Pons (tissue), 1 donor: ENCODE measurements at places on chromosomes 6 and 20.

- DNase-seq: no peak
Observed at GRCh38 chr20:62354811-62355341, 12.2 kb downstream of the LAMA5 start.

- peak; percentile 76 for DNase-seq
Observed at GRCh38 chr6:52305948-52306767, 21.6 kb upstream of the MCM3 start.

- DNase-seq: peak; percentile 23
Observed at GRCh38 chr6:125510405-125510804, 208.6 kb upstream of the HDDC2 start.

GRCh38 chr6:15705981-15706380 is 43.2 kb upstream of the DTNBP1 start:
- DNase-seq: no peak

- DNase-seq: no peak
Observed at GRCh38 chr20:22909436-22909835, 125.7 kb upstream of the SSTR4 start.

- no peak for DNase-seq
Observed at GRCh38 chr6:2986722-2987221, 12.9 kb upstream of the NQO2 start.

GRCh38 chr20:51363378-51363777 is 179.1 kb downstream of the NFATC2 start:
- no peak for DNase-seq

DNA sequence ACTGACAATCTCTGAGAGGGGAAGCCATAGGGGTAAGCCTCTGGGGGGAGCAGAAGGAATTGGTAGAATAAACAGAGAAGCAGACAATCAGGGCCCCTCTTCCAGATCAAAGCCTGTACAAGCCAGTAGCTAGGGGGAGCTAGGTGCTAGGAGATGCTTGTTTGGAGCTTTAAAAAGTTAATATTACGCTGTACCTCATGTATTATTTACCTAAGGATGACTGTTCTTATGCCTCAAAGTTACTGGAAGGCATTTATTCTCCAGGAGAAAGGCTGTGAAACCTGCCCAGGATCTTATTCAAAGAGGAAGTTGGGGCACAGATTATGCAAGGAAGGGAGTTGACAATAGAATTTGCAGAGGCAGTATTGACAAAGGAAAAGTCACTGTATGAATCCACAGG is 111.8 kb upstream of the SLC35F1 start:
- no peak for DNase-seq

- no peak for DNase-seq
Observed at GRCh38 chr6:109056661-109057060, 38.0 kb downstream of the SESN1 start.

DNA sequence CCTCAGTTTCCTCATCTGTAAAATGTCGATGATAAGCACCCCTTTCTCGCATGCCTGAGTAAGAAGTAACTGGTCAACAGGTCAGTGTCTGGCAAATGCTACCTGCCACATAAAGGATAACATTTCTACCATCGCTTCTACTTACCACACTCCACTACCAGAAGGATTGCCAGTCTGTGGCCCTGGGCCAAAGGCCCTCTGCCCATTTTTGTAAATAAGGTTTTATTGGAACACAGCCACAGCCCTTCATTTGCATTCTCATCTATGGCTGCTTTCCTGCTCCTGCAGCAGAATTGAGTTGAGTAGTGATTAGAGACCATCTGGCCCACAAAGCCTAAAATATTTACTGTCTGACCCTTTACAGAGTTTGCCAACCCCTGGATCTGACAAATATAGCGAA is 121.8 kb downstream of the TOX2 start:
- DNase-seq: no peak

- DNase-seq: no peak
Observed at GRCh38 chr6:4057036-4057435, 21.9 kb downstream of the FAM217A start.

DNA sequence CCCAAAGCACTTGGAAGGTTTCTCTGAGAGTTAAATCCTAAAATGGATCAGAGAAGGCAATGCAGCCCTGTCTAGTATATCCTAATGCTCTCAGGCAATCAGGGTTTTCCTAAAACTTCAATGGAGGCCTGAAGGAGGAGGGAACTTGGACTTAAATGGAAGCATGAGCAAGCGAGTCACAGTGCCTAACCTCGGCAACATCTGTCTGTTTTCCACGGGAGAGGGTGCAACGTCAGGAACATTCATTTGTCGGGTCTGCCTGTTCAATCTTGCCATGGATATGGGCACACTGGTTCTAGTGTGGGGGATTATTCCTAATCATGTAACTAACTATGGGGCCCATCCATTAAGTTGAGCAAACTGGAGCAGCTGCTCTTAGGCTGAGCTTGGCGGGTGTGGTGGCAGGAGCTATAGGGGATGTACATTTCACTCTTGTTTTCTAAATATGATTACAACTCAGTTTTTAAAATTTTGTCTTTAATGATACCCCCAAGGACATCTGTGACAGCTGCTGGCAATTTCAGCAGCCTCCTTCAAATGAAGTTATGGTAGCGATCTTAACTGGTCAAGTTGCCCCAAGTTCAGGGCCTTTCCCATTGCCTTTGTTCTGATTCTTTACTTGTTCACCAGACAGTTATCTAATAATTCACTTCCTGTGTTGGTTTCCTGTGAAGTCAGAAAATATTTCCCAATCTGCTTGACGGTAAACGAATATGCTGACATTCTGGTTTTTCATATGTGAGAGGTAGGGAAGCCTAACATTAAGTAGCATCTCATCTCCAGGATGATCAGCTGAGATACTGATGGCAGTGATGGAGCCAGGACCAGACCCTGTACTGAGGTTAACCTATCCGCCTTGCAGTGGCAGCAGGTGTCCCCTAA is 21.6 kb downstream of the DSE start:
- DNase-seq: no peak

GRCh38 chr6:96532399-96532798 is 10.8 kb downstream of the UFL1 start:
- no peak for DNase-seq

DNA sequence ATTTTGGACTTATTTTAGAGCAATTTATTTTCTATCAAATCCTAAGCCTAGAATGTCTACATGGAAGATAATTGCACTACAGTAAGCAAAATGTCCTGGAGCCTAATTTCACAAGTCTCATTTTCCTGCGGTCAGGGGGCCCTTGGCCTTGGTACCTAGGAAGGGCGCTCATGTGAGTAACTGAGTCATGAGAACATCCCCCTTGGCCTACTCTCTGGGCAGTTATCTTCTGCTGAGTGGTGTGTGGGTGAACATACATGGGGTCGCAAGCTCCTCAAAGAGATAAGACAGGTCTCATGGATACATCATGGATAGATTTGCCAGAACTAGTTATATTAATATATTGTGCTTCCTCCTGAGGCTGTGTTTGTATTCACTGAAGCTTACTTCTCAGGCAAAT is 211.2 kb upstream of the MARCKS start:
- DNase-seq: no peak

GRCh38 chr6:142551274-142551811 is 249.5 kb downstream of the ADGRG6 start:
- peak; percentile 12 for DNase-seq

DNA sequence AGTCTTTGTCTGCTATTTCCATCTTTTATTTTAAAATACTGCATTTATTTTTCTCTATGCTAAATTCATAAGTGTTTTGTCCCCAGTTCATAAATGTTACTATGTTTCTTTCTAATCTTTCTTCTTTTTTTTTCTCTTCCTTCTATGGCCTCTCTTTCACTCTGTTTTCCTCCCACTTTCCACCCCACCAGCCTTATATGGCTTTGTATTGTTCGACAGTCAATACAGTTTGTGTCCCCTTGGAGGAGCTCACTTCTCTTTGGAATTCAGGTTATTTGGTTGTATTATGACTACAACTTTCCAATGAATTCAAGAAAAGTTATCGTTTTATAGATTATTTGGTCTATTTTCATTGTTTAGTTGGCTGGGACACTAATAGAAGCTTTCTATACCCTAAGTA is 393.5 kb downstream of the NKAIN2 start:
- DNase-seq: no peak

- DNase-seq: no peak
Observed at GRCh38 chr6:7832904-7833750, 77.5 kb downstream of the TXNDC5 start.

DNA sequence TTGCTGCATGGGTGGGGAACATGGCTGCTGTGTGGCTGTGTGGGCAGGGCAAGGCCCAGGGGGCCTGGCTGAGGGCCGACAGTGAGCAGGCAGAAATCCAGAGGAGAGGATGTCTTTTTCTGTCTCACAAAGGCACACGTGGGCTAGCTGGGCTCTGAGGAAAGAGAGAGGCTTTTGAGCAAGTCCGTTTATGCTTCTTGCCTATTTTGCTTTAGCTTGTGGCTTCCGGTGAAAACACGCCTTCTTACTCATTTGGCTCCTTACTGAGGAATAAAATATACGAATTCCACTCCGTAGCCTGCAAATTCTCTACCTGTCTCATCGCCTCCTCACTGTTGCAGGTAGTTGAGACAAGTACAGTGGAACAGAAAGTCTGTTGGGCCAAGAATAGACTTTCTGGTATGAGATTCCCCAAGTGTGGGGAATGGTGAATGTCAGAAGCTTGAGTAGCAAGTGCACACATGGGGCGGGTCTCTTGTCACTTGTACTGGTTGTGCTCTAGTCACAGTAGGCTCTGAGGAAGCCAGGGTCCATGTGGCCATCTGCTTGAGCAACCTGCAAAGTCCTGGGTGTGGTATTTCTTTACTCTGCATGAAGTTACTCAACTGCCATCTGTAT is 28.4 kb downstream of the WRNIP1 start:
- DNase-seq: no peak

DNA sequence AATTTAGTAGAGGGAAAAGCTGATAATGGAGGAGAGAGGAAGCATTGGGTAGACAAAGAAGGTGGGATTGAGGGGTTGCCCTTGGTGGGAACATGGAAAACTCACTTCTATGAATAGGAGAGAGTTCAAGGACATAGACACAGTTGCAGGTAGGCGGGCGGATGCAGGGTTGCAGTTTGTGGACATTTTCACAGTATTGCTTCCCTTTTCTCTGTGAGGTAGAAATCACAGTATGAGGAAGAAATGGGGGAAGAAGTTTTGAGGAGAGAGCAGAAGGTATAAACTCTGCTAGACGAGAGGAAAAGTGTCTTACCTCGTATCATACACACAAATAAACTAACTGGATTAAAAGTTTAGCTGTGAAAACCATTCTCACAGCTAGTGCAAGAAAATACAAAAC is 200.7 kb upstream of the ECI2 start:
- no peak for DNase-seq

DNA sequence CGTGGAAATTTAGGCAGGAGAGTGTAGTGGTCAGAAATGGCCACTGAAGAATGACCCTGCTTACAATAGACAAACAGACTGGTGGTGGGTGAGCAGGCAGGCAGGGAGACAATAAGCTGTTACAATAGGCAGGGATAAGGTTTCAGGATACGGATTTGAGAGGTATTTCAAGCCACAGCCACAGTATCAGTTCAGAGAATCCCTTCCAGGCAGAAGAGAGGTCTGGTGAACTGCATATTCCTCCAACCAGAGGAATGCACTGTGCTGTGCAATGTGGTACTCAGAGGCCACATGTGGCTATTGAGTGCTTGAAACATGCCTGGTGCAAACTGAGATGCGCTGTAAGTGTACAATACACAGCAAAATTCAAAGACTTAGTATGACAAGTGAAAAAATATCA is 20.6 kb downstream of the RMND1 start:
- no peak for DNase-seq

- DNase-seq: no peak
Observed at GRCh38 chr6:84424956-84425355, 197.5 kb upstream of the CEP162 start.

- peak; percentile 82 for DNase-seq
Observed at GRCh38 chr20:48823960-48824498, 3.8 kb downstream of the PREX1 start.

- DNase-seq: no peak
Observed at GRCh38 chr20:37295595-37295994, 6.1 kb downstream of the MANBAL start.

- DNase-seq: peak; percentile 84
Observed at GRCh38 chr6:34236443-34237315, at the start of gene HMGA1. Gene HMGA1, plus strand, starts transcription at chr6:34236873. Its CDS starts 3,908 bp downstream, at chr6:34240781.
